Activated CD4-positive, alpha-beta T cell treated with anti-CD3 and anti-CD28 coated beads for 4 hours (primary cell): ENCODE measurements at places on chromosomes 11 and 22.
A peak's percentile ranks its signal among the peaks of the same experiment; 100 is the strongest.

- DNase-seq = no peak
These were observed 565.1 kb upstream of the CCDC179 start for GRCh38 chr11:23425381-23425780.

DNA sequence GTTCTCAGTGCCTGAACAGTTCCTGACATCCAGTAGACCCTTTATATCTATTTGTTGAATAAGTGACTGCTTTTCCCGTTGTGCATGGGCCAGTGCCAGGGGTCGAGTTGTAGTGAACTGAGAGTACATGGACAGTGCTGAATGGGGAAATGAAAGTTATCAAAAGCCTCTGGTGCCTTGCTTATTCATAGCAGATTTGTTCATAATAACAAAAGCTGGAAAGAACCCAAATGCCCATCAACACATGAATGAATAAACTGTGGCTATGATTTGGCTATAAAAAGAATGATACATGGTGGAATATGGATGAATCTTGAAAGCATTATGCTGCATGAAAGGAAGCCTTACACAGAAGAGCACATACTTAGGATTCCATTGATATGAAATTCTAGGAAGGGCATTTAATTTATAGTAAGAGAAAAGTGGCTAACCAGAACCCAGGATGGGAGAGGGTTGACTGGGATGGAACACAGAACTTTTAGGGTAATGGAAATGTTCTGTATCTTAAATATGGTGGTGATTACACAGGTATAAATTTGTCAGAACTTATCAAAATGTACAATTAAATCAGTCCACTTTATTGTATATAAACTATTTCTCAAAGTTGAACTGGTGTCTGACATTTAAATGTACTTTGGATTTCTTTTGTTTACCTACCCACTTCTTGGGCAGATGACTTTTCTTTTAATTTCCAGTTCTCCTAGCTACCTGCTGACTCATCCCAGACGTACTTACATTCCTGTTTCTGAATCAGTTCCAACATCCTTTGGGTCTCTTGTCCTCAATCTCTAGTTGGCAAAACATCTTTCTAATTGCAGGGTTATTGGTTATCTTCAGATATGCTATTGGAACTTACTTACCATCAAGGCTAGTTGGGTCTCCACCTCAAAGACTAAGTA is 42.8 kb downstream of the PACS1 start:
- DNase-seq = no peak

GRCh38 chr22:45014654-45015053 is 4.8 kb upstream of the PHF21B start:
- DNase-seq = no peak

DNA sequence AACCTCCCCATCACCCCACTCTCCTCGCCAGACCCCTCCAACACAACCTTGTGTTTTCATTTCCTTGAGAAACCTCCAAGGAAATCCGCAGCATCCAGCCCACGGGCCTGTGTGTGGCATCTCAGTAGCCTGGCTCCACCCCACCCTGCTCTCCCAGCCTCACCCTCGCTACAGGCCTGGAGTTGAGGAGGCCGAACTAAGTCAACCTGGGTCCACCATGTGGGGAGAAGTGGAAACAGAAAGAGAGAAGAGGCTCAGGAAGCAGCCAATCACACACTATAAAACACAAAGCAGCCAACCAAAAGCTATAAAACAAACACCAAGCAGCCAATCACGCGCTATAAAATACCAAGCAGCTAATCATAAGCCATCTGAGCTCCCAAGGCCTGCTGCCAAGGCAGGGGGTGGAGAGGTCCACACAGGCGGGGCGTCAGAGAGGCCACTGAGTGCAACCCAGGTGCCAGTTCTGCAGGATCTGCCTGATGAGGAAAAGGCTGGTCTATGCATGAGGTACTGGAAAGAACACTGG is 72.0 kb downstream of the MICAL3 start:
- no peak for DNase-seq

DNA sequence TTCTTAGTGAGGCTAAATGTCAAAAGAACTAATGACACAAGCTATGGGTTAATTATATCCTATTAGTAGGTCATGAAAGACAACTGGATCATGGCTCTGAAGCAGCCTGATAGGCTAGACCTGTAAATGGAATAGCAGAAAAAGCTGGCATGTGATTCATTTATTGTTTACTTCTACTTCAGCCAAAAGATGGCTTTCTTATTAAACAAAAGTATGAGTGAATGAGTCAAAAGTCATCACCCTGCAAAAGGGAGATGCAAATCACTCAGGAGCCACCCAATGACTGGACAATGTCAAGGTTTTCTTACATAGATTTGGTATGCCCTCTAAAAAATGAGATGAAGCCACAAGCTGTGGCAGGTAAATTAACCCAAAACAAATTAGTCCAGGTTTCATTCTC is 138.0 kb downstream of the TRPC6 start:
- no peak for DNase-seq

DNA sequence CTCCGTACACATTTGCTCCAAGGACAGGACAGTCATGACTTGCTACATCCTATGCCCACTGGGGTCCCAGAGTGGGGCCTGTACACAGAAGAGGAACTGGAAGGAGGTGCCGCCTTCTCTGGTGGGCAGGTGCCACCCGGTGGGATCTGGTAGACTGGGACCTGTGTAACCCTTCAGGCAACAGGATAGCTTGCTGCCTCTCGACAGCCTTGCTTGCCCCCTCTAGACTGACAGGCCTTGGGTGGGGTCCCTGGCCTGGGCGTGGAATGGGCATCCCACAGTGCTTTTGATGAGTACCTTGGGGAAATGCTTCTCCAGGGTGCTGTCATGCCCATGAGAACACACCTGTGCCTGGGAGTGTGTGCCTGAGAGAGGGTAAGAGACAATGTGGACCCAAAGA is 15.8 kb downstream of the SHANK3 start:
- no peak for DNase-seq

DNA sequence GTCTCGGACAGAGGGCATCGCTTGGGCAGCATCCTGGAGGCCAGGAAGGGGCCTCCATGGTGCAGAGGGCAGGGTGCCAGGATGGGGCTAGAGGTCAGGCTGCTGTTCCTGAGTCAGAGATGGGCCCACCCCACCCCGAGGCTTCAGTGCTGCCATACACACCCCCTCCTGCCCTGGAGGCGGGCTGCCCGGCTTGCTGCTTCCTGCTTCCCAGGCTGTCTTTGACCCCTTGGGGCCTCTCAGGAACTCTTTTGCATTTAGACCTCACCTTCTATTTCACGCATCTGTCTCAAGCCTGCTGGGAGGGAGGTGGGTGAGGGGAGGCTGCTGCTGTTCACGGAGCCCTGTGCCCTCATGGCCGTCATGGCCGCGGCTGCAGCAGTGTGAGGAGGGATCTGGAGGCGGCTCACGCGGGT is 6.6 kb upstream of the GRAMD4 start:
- DNase-seq = no peak

GRCh38 chr22:46686221-46687047 is 51.6 kb downstream of the CERK start:
- no peak for DNase-seq

DNA sequence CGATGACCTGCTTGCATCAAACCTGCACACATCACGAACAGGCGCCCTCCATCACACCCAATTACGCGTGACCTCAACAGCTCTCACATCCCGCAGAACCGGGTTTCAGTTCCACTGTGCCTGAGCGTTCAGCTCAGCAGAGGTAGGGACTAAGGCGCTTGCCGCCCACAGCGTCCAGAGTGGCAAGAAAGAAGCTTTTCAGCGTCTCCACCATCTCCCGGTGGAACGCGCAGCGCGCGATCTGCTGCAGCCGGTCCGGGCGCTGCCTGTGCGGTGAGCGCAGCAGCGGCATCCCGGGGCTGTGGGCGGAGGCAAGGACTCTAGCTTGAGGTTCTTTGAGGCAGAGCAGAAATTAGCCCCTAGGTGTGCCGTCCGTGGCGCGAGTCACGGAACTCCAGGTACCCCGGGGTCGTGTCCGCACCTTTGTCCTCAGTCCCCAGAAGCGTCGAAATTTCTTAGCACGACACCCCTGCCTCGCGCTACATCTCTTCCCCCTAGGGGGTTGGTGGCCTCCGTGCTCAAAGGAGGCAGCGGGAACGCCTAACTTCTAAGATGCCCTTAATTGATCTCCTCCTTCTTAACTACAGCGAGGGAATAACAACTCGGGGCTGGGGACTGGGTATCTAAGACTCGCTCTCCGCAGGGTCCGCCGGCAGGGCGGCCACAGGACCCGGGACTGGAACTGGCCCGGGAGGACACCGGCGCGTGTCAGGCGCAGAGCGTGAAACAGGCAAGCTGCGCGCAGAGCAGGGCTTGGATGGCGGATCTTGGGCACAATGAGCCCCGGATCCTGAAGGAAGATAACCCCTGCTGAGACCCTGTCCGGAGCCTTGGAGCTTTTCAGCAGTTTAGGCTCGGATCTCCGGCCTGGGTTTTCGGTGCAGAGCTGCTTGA is 1.7 kb upstream of the CALCA start:
- DNase-seq = peak; percentile 25

DNA sequence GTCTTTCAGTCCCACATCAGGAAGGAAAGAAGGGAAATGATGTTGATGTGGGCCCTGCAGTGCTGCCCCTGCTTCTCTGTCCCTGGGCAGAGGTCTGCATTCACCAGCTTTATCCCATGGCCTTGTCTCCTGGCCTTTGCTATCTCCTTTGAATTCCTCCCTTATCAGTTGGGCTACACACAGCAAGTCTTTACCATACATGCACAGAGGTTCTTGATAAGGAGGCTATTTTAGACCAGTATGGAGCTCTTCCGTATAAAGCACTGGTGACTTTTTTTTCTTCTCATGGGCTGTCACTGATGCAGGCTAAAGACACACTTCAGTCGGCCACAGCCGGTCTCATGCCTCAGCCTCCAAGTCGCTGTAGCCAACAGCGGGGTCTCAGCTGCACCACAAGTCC is 20.2 kb downstream of the MYO18B start:
- DNase-seq = no peak

DNA sequence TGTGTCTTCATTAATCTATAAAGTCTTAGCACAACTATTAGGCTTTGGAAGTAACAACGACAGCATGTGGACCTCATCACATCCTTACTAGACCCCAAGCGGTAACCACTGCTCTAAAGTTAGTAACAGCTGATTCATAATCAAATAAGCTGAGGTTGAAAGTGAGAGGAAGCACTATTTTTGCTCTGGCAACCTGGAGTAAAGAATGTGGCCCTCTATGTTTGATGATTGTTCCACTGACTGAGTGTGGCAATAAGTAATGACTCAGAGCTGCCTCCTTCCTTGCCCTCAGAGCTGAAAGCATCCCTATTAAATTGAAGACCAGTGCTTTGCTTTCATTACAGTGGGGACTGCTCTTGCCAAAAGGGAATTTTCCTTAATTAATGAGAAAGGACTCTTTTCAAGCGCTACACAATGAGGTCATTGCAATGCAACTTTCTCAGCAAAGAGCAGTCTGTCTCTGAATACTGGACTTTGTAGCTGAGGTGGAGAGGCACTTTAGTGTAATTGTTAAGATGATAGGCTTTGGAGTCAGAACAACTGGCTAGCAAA is 906.1 kb upstream of the RAG2 start:
- no peak for DNase-seq

DNA sequence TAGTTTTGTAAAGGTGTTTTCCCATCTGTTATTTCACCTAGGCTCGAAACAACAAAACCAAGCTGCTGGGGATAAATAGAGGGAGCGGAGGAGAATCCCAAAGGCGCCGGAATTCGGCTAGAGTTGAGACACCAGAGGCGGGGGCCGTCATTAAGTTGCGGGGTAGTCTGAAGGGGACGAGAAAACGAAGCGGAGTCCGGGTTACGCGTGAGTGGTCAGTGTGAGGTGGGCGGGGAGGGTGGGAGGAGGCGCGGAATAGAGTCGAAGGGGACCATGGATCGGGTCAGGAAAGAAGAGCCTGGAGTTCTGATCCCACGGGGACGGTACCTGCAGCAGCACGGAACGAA is 361 bp downstream of the SRPRA start:
- no peak for DNase-seq

DNA sequence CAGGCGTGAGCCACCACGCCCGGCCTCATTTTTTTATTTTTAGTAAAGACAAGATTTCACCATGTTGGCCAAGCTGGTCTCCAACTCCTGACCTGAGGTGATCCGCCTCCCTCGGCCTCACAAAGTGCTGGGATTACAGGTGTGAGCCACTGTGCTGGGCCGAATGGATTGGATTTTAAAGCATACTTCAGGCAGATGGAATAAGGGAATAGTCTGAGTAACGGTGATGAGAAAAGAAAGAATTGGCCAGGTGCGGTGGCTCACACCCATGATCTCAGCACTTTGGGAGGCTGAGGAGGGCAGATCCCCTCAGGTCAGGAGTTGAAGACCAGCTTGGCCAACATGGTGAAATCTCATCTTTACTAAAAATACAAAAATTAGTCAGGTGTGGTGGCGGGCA is 2.1 kb upstream of the CBL start:
- DNase-seq = no peak

- DNase-seq = no peak
These were observed 365.7 kb upstream of the CADM1 start for GRCh38 chr11:115869780-115870431.

GRCh38 chr11:12125609-12126149 is 15.3 kb downstream of the MICAL2 start:
- no peak for DNase-seq

- DNase-seq = peak; percentile 27
These were observed 40.1 kb upstream of the CLMP start for GRCh38 chr11:123235117-123235655.

DNA sequence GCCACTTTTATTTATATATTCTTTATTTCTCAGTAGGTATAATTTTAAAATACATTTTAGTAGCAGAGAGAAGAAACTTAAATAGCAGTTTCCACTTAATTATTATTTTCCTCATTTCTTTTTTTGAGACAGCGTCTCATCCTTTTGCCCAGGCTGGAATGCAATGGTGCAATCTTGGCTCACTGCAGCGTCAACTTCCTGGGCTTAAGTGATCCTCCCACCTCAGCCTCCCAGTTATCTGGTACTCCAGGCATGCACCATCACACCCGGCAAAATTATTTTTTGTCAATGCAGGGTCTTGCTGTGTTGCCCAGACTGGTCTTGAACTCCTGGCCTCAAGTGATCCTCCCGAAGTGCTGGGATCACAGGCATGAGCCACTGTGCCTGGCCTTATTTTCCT is 38.3 kb downstream of the ATG13 start:
- DNase-seq = no peak

GRCh38 chr11:2393111-2393868 is 7.3 kb upstream of the TSSC4 start:
- DNase-seq = no peak

- no peak for DNase-seq
These were observed 4.7 kb downstream of the SCYL1 start for GRCh38 chr11:65529475-65530156.

- DNase-seq = no peak
These were observed 3.5 kb downstream of the OR51B5 start for GRCh38 chr11:5339771-5340322.

DNA sequence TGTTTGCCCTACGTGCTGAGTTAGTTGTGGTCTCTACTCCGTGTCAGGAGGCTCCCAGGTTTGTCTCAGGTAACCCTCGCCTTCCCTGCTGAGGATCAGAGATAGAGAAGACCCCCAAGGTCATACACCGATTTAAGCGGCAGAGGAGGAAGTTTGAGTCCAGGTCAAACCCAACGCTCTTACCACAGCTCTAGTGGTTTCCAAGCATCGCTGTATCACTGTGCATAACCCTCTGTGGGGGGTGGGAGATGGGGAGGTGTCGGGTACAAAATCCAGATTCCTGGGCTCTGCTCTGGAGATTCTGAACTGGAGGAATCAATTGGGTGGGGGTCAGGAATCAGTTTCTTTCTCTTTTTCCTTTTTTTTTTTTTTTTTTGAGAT is 627 bp downstream of the DNAJC4 start:
- DNase-seq = no peak
